ENCODE measurements at places on chromosomes 6 and 20. TPM values are rescaled to one million over a fixed set of nuclear protein-coding genes. Genes with fewer than 3 reads are reported as not detected.

Gene SIRPD
- 0.66 TPM for total RNA-seq

Gene CABLES2
- 1.8 TPM for total RNA-seq

Gene KIZ
- total RNA-seq = 291 TPM

- no peak for DNase-seq
Observed at GRCh38 chr20:9214685-9215084, 145.8 kb downstream of the PLCB4 start.

- no peak for DNase-seq
Observed at GRCh38 chr6:110041126-110041525, 63.0 kb downstream of the GPR6 start.

GRCh38 chr20:35978041-35978513 lies 9.7 kb downstream of the CNBD2 start:
- DNase-seq = no peak

- DNase-seq = no peak
Observed at GRCh38 chr6:14693301-14694192, 552.3 kb upstream of the JARID2 start.

- DNase-seq = peak; percentile 72
Observed at GRCh38 chr6:110826236-110827129, 11.2 kb upstream of the CDK19 start.

Gene BPI
- total RNA-seq = not detected

DNA sequence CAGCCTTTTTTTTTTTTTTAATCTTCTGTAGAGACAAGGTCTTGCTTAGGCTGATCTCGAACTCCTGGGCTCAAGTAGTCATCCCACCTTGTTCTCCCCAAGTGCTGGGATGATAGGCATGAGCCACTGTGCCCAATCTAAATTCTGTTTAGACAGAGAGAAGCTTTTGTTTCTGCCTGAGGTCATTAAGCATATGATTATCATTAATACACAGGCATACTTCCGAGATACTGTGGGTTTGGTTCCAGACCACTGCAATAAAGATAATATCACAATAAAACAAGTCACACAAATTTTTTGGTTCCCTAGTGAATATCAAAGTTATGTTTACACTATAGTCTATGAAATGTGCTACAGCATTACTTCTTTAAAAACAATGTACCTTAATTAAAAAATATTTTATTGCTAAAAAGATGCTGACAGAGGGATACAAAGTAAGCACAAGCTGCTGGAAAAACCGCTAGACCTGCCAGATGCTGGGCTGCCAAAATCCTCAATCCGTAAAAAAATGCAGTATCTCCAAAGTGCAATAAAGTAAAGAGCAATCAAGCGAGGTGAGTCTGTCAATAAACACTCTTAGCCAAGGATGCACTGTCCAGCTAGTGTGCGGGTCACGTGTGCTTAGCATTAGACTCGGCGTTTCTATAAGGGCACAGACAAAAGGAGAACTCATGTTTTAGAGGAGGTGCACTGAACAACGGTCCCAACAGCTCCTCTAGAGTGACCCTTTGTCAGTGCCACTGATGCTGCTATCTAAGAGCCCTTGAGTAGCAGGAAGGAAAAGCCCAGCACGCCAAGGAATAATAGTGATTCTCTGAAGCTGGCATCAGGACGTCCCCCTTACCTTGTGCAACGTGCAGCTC lies 16.1 kb downstream of the TXNDC5 start:
- no peak for DNase-seq

- DNase-seq = no peak
Observed at GRCh38 chr6:135831016-135831415, 20.5 kb upstream of the PDE7B start.

- no peak for DNase-seq
Observed at GRCh38 chr6:164072240-164072666, 657.7 kb downstream of the QKI start.

- DNase-seq = no peak
Observed at GRCh38 chr6:111187874-111188273, 100.6 kb downstream of the SLC16A10 start.

GRCh38 chr20:56414842-56415765 lies 3.0 kb downstream of the CASS4 start:
- no peak for DNase-seq

DNA sequence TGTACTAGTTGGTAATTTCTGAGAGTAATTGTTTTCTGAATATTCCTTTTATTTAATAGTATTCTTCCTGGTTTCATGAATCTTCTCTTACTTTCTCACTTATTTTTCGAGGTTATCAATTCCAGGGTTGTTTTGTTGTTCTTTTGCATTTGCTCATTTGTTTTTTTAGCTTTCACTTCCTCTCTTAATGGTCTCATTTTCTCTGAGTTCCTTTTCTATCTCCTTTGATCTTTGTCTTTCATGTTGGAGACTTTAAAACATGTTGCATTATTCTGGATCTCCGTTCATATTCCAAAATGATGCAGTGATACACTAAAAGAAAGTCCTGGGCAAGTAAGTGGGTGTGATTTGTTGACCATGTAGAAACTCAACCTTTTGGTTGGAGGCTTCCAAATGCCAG lies 345.3 kb upstream of the SLC35B3 start:
- DNase-seq = no peak

- no peak for DNase-seq
Observed at GRCh38 chr20:346033-346639, 775 bp upstream of the NRSN2 start.

DNA sequence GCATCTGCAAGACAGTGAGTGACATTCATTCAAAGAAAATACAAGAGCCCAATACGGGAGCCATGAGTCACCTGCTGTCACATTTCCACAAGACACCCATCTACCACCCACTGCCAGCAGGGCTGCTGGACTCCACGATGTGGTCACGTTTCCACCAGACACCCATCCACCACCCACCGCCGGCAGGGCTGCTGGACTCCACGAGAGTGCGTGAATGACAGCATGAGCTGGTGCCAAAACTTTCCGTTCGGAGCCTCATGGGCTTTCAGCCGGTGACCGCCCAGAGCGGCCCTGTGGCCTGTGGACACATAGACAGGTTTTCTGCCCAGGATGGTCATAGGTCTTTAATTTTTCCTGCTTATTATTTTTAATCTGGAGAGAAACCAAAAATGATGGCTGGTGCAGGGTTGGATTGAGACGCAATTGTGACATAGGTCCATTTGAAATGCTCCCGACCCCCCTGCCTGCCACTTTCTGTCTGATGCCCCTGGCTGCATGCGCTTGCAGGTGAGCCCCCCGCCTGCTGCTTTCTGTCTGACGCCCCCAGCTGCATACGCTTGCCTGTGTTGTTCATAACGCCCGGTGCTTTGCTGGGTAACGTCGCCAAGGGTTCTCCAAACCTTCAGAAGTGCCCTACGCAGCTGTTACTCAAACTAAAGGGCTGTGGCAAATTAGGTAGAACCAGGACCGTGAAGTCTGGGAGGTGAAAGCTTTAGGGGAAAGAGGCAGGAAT lies 59.1 kb upstream of the SMOC2 start:
- peak; percentile 46 for DNase-seq

Gene PTCHD4
- 1.1 TPM for total RNA-seq

Gene SLPI
- 56.9 TPM for total RNA-seq

- DNase-seq = no peak
Observed at GRCh38 chr6:6221787-6222535, 98.5 kb downstream of the F13A1 start.

Gene PARD6B
- total RNA-seq = 0.83 TPM

DNA sequence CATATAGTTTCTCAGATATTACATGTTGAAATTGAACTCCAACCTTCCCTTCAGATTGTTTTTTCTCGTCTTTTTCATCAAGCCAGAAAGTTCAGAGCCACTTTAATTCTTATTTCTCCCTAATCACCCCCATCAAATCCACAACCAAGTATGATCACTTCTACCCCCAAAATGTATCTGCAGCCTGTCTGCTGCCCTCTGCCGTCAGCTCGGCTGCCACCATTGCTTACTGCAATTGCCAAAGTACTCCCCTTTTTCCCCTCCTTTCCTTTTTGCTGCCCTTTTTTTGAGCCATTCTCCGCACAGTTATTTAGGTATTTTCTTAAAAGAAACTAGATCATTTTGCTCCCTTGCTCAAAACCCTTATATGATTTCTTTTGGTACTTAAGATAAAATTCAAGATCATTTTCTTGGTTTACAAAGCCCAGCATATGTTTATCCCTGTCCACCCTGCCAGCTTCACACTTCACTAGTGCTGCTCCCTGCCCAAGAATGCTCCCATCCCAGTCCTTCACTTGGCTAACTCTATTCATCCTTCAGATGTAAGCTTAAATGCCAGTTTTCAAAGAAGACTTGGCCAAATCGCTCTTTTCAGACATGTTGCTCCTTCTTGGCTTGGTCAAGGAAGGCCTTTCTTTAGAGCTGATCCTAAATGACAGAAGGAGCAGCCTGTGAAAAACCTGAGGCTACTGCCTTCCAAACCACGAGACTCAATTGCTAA lies 63.7 kb downstream of the SH3BGRL2 start:
- no peak for DNase-seq

Gene RIPOR3
- total RNA-seq = 9.4 TPM

- DNase-seq = peak; percentile 68
Observed at GRCh38 chr6:105137388-105137787, 42.4 kb downstream of the POPDC3 start.

Gene CST5
- total RNA-seq = not detected

DNA sequence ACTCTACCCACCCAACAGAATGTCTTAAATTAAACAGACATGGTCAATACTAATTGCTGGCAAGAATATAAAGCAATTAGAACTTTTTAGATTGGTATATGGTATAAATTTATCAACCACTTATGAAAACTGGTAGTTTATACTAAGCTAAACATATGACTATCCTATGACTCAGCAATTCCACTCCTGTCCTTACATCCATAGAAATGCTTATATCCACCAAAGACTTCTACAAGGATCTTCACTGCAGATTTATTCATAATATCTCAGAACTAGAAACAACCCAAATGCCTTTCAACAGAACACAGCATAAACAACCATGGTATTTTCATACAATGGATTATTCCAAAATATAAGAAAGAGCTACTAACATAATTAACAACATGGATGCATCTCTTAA lies 4.6 kb downstream of the ZNF184 start:
- DNase-seq = no peak

DNA sequence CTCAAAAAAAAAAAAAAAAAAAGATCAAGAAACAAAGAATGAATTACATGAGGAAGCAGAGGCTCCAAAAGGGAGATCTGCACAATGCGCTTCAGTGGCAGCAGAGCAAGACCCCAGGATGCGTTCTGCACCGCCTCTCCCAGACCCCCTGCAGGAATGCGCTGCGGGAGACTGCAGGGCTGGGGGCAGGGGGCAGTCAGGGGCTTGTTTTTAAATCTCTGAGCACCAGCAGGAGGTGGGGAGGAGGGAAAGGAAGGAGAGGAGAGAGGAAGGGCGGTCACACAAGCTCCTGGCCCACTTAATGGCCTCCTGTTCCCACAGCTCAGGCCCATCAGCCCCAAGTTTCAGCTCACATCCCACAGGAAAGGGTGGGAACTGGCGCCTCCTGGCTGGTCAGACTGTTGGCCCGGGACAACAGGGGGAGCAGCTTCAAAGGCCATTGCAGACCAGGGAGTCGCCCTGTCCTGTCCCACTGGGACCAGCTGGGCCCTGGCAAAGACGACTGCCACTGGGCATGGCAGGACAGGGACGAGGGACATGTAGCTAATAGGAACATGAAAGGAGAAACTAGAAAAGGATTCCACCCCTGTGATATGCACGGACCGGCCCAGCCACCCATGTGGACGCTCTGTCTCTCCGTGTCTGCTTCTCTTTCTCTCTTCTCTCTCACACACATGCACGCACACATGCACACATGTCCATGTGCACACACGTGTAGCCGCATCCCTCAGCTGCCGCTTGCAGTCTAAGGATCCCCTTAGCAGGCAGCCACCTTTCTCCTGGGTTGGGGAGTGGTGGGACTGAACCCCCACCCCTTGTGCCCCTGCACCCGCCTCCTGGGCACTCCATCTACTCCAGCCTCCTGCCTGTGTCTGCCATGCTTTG lies 34.7 kb downstream of the TFEB start:
- no peak for DNase-seq

DNA sequence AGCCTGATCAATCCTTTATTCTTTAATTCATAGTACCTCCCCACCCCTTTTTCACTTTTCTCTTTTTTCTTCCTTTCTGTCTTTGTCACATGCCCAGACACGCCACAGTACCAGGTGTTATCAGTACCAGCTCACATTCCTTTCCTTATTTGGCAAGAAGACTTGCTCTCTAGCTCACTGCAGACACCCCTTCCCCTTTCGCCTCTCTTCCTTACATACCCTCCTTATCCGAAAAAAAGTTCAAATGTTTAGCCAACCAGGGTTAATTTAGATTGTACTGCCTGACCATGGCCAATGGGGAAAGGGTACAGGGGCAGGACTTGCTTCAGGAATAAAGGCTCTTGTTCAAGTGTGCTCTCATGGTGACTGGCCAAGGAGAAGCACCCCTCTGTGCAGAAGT lies 9.3 kb upstream of the SIRPB2 start:
- DNase-seq = no peak

Gene PI16
- total RNA-seq = 16.8 TPM

Gene DOK5
- 3.0 TPM for total RNA-seq
